ENCODE measurements at places on chromosomes 16 and 17.

DNA sequence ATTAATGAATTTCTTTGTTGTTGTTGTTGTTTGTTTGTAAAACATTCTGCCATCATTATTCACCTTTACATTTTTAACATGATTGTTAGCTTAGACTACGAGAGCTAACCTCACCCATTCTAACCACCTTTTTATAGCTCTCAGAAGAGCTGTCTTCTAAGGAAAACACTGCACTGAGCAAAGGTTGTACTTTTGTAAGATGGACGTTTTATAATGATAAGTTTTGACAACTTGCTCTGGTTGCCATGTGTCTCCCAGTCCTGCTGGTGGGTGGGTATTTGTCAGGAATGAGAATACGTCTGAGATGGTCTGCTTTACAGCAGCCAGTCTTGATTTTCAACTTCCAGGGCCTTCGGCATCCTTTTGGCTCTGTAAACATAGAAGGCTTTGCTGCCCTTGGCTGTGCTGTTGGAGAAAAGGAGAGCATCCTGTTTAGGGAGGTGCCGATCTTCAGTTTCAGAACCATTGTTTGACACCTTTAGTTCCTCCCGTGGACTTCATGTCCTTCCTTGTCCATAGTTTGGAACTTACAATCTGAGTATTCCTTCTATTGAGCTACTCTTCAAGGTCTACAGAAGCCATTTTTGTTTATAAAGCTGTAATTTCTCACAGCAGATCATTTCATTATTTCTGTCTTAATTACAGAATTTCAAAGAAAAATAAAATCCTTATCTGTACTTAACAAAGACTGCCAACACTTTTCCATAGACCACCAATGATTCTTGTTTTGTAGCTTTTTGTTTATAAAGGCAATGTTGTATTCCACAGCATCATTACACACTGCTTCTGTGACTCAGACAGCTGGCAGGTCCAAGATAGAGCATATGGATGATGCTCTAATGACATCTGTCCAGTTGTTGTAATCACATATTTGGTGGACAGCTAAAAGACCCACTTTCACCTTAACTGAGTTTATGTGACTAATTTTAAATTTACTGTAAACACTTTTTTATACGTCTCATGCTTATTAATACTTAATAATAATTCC, 270.1 kb upstream of the TBX2 start:
- no peak for DNase-seq

DNA sequence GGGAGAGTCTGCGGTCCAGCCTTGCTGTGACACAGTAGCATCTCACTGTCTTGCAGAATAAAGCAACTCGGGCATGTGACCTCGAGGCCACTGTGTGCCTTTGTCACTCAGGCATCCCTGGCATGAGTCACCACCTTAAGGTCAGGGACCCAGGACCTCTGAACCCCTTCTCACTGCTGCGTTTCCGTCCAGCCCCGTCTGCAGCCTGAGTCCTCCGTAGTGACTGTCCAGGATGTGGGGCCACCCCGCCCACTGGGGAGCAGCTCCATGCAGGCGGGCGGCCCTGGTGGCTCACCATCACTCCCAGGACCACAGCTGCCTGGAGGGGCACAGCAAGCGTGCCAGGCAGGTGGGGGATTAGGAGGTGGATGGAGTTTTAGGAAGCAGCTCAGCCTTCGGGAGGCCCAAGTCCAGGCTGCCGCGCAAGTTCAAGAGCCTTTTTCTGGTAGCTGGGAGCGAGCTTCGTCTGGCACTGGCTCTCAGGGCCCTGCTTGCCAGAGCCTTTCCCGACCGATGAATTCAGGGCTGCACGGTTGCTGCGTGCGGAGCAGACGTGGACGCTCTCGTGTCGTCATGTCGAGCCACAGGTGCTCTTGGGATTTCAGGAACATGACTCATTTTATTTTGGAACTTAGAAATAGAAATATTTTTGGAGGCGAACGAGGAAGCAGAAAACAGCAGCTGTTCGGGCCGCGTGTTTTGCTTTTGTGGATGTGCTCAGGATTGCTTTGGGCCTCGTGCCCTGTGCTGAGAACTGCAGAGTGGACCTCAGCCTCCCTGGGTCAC, 16.8 kb downstream of the KCTD5 start:
- no peak for DNase-seq

- no peak for DNase-seq
Measured at GRCh38 chr17:862582-862981, 80.4 kb downstream of the MRM3 start.

DNA sequence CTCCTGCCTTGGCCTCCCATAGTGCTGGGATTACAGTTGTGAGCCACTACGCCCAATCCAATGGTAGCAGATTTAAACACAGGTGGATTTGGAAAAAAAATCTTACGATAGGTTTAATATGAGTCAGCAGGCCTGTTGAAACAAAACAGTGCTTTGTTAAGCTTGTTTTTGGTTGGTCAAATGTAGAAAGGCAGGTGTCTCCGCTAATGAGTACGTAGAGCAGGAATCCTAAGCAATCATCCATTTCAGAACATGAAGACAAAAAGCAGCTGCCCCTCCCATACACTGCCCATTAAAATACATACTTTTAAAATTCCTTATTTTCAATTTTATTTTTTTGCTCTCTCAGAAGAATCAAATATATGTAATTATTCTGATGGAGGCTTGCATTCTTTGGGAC, 1.9 kb upstream of the WWOX start:
- no peak for DNase-seq

GRCh38 chr17:18963126-18964017, 11.4 kb downstream of the SLC5A10 start:
- DNase-seq: no peak

GRCh38 chr16:19432429-19432828, 14.7 kb downstream of the TMC5 start:
- no peak for DNase-seq

- peak; percentile 73 for DNase-seq
Measured at GRCh38 chr16:57899771-57900661, 70.9 kb downstream of the CNGB1 start.

GRCh38 chr16:26133416-26134093, 441.8 kb downstream of the HS3ST4 start:
- DNase-seq: no peak

DNA sequence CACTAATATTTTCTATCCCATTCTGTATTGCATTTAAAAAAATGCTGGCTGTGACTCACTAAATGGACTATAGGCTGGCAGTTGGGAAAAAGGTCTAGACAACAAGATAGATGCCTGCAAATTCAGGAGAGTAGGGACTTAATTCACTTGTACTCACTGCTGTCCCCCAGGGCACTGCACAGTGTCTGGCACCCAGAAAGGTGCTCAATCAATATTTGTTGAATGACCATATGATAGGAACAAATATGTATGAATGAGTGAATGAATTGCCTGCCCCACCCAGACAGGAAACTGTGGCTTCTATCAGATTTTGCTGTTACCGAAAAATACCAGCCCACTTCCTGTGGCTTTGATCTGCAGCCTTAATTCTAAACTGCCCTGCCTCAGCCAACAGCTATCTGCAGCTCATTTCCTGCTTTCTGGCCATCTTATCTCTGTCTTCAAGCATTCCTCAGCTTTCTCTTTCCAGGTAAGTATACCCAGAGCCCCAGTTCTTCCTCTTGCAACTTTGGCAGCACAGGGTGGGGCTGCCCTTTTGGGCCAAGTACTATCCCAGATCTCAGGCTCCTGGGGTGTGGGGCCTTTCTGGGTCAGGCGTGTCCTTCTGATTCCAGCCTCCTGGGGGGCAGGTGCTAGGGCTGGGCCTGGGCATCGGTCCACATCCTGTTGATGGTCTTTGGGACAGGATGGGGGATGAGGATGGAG, 15.3 kb upstream of the TNS4 start:
- DNase-seq: peak; percentile 68

DNA sequence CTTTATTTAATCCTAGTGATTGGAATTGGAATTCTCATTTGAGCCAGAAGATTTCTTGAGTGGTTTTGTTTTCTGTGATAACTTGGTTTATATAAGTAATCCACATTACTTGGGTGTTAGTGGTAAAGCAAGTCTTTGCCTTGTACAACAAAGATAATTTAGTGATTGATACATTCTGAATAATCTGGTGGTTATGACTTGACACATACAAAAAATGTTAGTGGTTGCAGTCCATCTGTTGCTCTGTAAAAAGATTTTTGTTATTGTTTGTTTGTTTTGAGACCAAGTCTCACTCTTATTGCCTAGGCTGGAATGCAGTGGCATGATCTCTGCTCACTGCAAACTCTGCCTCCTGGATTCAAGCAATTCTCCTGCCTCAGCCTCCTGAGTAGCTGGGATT, 13.2 kb downstream of the OMG start:
- no peak for DNase-seq

DNA sequence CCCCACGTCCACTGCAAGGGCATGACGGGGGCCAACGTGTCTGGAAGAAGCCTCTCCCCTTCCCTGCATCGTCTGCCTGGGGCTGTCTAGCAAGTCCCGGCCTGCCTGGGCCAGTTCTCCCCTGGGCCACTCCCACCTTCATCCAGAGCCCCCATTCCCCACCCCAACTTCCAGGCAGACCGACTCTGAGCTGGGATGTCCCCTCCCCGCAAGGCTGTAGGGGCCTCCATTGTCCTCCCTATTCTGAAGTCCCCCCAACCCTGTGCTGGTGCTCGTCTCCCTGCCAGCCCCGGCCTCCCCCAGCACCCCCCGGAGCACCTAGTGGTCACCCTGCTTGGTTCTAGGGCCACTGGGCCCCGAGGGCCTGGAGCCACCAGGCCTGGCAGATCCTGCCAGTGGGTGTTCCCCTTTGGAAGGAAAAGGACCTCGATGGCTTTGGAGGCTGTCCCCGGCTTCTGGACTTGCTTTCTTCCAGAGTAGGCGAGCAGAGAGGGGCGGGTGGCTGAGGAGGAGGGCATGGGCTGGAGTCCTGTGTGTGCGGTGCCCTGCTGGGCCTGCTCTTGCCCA, 4.8 kb downstream of the GLIS2 start:
- no peak for DNase-seq

DNA sequence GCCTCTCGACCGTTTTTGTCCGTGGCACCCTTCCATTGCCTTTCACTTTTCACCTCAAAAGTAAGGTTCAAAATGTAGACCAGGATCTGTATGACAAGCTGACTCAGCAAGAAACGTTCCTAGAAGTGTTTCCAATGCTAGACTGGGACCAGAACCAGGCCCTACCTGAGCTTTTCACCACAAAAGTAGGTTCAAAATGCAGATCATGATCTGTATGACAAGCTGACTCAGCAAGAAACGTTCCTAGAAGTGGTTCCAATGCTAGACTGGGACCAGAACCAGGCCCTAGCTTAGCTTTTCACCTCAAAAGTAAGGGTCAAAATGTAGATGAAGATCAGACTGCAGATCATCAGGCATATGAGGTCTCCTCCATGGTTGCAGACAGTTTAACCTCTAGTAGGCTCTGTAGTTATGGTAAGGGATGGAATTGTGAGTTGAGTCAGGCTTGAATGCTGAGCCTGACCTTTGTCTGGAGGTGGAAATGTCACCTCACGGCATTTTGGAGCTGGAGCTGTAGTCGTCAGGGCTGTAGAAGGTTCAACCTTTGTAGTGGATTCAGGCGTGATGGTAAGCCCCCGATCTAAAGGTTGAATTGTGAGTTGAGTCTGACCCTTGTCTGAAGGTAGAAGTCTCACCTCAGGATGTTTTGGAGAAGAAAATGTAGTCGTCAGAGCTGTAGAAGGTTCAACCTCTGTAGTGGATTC, 50.2 kb upstream of the TMEM97 start:
- no peak for DNase-seq

GRCh38 chr16:81718637-81719036, 60.5 kb upstream of the PLCG2 start:
- DNase-seq: no peak

- DNase-seq: no peak
Measured at GRCh38 chr17:80971704-80972304, 19.8 kb upstream of the CHMP6 start.

GRCh38 chr17:35841505-35841904, 27.2 kb downstream of the HEATR9 start:
- DNase-seq: no peak

DNA sequence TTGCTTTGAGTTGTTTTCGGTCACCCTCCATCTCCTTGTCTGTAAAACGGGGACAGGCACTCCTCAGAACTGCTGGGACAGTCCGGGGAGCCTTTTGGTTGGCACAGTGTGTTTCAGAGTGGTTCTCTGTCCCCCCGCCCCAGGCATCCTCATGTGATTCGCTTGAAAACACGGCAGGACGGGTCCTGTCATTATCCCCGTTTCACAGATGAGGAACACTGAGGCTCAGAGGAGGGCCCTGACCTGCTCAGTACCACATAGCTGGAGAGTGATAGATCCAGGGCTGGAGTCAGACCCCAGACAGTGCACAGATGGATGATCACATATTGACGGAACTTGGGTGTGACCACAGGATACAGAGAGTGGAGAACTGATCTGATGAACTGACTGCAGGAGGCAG, 13.5 kb upstream of the ADGRG1 start:
- DNase-seq: no peak

GRCh38 chr17:33228548-33228947, 64.5 kb downstream of the ASIC2 start:
- DNase-seq: no peak

GRCh38 chr17:3804503-3804931, 3.5 kb upstream of the ITGAE start:
- DNase-seq: no peak

GRCh38 chr17:28379814-28380801, 8.6 kb downstream of the SARM1 start:
- DNase-seq: no peak

DNA sequence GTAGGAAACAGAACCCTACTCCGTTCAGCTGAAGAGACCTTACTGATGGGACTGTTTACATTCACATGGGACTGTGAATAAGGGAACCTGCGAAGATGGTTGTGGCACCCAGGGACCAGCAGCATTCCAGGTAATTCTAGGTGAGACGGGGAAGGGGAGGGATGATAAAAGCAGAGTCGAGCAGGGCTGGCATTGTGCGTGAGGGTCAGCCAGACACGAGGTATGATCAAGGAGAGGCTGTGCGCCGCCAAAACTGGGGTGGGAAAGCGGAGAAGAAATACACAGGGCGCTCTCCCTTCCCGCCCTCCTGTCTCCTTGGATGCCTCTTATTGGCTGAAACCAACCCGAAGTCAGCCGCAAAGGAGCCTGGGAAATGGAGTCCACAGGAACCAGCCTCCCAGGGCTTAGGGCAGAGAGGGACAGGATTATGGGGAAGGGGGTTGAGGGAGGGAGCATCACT, 38.4 kb upstream of the CSNK2A2 start:
- peak; percentile 34 for DNase-seq

DNA sequence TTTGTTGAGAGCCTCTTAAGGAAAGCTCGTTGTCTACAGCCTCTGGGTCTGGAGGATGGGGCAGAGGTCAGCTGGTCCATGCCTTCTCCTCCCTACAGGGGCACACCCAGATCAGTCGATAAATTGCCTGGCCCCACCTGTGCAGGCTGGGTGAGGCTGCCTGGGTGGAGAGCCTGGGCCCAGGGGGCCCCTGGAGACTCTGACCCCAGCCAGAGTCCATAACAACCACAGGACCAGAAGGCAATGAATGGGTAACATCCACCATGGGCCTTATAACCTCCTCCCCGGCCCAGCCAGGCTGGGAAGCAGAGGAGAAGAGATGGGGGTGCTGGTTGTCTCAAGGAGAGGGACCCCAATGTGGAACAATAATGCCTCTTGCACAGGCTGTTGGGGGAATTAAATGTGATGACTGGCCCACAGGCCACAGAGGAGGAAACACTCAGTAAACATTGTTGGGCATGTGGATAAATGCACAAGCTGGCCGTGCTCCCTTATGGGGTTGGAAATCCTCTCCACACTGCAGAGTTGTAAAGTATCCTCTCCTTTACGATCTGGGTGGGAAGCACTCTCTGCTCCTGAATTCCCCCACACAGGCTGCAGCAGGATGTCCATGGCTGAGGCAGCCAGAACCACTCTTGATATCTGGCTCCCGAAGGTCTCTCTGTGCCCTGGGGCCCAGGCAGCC, 56.7 kb upstream of the TOB1 start:
- no peak for DNase-seq

Measured in naive thymus-derived CD8-positive, alpha-beta T cell (primary cell).